ENCODE measurements at places on chromosomes 4 and X. TPM values are rescaled to one million over a fixed set of nuclear protein-coding genes. Genes with fewer than 3 reads are reported as not detected.

GRCh38 chr4:99564921-99565320 lies 1.1 kb upstream of the TRMT10A start:
- H3K27ac ChIP-seq, result peak overlapping the region; percentile 91
- H3K27me3 ChIP-seq, result no peaks in the 10 kb centered on the region
- no peaks in the 10 kb centered on the region for H3K36me3 ChIP-seq
- DNase-seq, result no peak

DNA sequence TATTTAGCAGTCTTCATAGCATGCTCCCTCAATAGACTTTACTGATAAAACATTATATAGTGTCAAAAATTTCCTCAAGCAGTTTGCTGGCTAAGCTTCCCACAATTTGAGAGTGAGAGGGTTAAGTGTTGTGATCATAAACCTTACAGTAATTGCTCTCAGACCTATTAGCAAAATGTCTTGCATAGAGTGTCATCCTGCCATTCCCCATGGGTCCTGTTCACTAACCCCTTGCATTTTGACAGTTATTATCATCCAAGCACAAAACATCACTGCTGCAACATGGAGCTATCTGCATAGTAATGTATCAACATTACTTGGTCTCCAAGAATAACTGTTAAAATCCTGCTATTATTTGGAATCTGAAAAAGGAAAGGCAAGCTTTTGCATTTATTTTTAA lies 196.1 kb upstream of the GK2 start:
- no peaks in the 10 kb centered on the region for H3K4me1 ChIP-seq
- no peaks in the 10 kb centered on the region for H3K36me3 ChIP-seq
- H3K27ac ChIP-seq, result no peak overlapping the region

GRCh38 chr4:186342582-186342981 lies 76.6 kb downstream of the F11 start:
- H3K4me3 ChIP-seq, result no peak overlapping the region
- H3K36me3 ChIP-seq, result no peaks in the 10 kb centered on the region
- H3K4me1 ChIP-seq, result no peaks in the 10 kb centered on the region
- no peaks in the 10 kb centered on the region for H3K27me3 ChIP-seq
- DNase-seq, result no peak
- H3K27ac ChIP-seq, result no peak overlapping the region

DNA sequence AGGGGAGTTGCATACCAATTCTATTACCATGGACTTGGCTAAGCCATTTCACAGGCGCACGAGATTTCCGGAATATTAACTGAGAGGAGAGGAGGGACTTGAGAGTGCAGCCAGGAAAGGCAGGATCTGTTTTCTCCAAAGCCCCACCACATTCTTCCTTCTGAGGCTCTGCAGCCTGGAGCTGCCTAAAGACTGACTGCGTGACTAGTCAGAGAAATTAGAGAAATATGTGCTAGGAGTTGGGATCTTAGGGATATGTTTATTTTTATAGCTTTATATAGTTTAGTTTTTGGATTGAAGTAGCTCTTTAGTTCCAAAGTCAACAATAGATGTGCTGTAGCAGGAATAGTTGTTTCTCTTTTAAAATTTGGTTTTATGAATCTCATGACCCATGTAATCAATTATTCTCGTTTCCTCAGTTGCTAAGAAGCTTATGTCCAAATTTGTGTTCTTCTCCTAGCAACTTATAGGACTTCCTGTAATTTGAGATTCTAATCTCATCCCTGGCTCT lies 300.1 kb upstream of the DDX53 start:
- no peaks in the 10 kb centered on the region for H3K4me1 ChIP-seq
- no peak for DNase-seq
- no peaks in the 10 kb centered on the region for H3K27me3 ChIP-seq
- H3K4me3 ChIP-seq, result no peak overlapping the region

- H3K27me3 ChIP-seq, result no peaks in the 10 kb centered on the region
- DNase-seq, result peak; percentile 17
- no peak overlapping the region for H3K4me3 ChIP-seq
- peaks cover 6% of the 10 kb centered on the region for H3K36me3 ChIP-seq
These were observed 139.2 kb downstream of the TMEM164 start for GRCh38 chrX:110142096-110142495.

- DNase-seq, result peak; percentile 50
- H3K4me3 ChIP-seq, result no peak overlapping the region
- peaks cover 10% of the 10 kb centered on the region for H3K4me1 ChIP-seq
- no peaks in the 10 kb centered on the region for H3K36me3 ChIP-seq
These were observed 244.3 kb downstream of the CBR4 start for GRCh38 chr4:168765726-168766125.

Gene CCKAR
- total RNA-seq, result not detected

Gene LAMTOR3
- total RNA-seq, result 25.8 TPM

All from psoas muscle (tissue), 8 donors.